Osteoblast (primary cell): ENCODE measurements at places on chromosomes 7 and 10. TPM values are rescaled to one million over a fixed set of nuclear protein-coding genes. Genes with fewer than 3 reads are reported as not detected.

GPC2 gene
- 1.4 and 1.8 TPM in 2 replicates for total RNA-seq

EVX1 gene
- not detected in 2 replicates for total RNA-seq

PLEKHA8 gene
- 13.8 and 14.1 TPM in 2 replicates for total RNA-seq

FAM25G gene
- not detected in 2 replicates for total RNA-seq

TMEM229A gene
- not detected in 2 replicates for total RNA-seq

NPC1L1 gene
- total RNA-seq, result not detected in 2 replicates

CXCL12 gene
- total RNA-seq, result 288 and 358 TPM in 2 replicates

NEUROG3 gene
- not detected in 2 replicates for total RNA-seq

GIMAP7 gene
- total RNA-seq, result under 0.01 TPM in 1 of 2 replicates, not detected in the other

CD36 gene
- 22.8 and 39.8 TPM in 2 replicates for total RNA-seq

SEMA3D gene
- total RNA-seq, result 0.59 and 0.72 TPM in 2 replicates

CLRN3 gene
- total RNA-seq, result not detected in 2 replicates

ADAMTS14 gene
- total RNA-seq, result 2.4 and 2.9 TPM in 2 replicates

THNSL1 gene
- total RNA-seq, result 2.9 and 3.2 TPM in 2 replicates

TAS2R39 gene
- total RNA-seq, result not detected in 2 replicates
